ENCODE measurements at places on chromosomes 6 and 20. TPM values are rescaled to one million over a fixed set of nuclear protein-coding genes. Genes with fewer than 3 reads are reported as not detected.

Gene FAM217A
- not detected for total RNA-seq

Gene RPS6KA2
- 32.6 TPM for total RNA-seq

Gene MUC21
- not detected for total RNA-seq

GRCh38 chr6:11214901-11215300 is 17.6 kb downstream of the NEDD9 start:
- no peak overlapping the region for H3K4me3 ChIP-seq
- no peaks in the 10 kb centered on the region for H3K27me3 ChIP-seq
- no peak for DNase-seq
- peaks cover 14% of the 10 kb centered on the region for H3K36me3 ChIP-seq
- H3K27ac ChIP-seq: no peak overlapping the region

DNA sequence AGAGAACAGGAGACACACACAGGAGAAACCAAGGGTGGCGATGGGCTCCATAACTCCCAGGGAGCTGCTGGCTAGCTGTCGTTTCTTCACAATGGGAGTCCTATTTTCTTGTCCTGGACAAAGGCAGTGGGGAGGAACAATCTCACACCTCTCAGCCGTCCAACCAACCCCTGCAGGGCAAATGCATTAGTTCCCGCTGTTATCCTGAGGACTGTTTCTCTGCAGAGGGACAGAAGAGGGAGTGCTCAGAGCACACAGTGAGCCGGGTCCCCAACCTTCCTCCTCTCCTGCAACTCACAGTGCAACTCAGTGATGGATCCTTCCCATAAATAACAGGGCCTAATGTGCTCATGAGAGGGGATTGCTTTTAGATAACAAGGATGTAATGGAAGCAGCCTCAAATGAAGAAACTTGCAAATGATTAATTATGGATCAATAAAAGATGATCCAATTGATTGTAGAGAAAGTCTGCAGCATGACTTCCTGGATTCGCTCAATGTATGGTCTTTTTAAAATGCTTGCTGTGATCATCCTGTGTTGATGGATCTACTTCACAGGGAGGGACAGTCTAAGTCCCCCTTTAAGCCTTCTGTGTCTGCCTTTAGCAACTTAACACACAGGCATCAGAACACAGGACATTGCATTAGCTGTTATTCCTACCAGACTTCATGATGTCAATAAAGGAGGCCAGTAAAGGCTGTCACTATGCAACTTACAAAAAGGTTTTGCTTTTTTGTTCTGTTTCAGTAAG is 453.4 kb upstream of the AGPAT4 start:
- no peak overlapping the region for H3K27ac ChIP-seq
- H3K4me3 ChIP-seq: no peak overlapping the region
- H3K27me3 ChIP-seq: no peaks in the 10 kb centered on the region
- peaks cover 7% of the 10 kb centered on the region for H3K4me1 ChIP-seq

- no peak overlapping the region for H3K27ac ChIP-seq
- H3K27me3 ChIP-seq: no peaks in the 10 kb centered on the region
- no peak for DNase-seq
- H3K4me3 ChIP-seq: no peak overlapping the region
Observed at GRCh38 chr6:137190583-137191094, 17.2 kb upstream of the IL22RA2 start.

- H3K4me3 ChIP-seq: peak overlapping the region; percentile 99
- peak overlapping the region; percentile 99 for H3K27ac ChIP-seq
- H3K36me3 ChIP-seq: peaks cover 2% of the 10 kb centered on the region
- H3K4me1 ChIP-seq: peaks cover 26% of the 10 kb centered on the region
- no peaks in the 10 kb centered on the region for H3K27me3 ChIP-seq
- no peak for DNase-seq
Observed at GRCh38 chr6:96522465-96523009, 931 bp downstream of the UFL1 start.

Measured in neural crest cell (in vitro differentiated cells).